ENCODE measurements at places on chromosomes 6 and 20.

GRCh38 chr6:159959165-159959975 is 9.5 kb upstream of the IGF2R start:
- DNase-seq, result peak; percentile 61

GRCh38 chr6:34671801-34672656 is 24.5 kb downstream of the ILRUN start:
- no peak for DNase-seq

DNA sequence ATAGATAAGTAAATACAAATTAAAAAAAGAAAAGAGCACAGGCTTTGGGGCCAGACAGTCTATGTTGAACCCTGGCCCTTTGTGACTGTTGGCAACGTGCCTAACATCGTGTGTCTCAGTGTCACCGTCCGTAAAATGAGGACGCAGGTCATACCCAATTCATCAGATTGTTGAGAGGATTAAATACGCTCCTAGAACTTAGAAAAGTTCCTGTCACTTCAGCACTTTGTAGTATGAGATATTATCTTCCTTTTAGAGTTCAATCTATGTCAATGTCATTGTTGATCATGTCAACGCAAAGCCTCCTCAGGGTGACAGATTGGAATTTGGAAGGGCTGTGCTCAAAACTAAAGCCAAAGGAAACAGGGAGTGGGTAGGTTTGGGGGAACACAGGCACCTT is 21.7 kb downstream of the SERPINB1 start:
- no peak for DNase-seq

DNA sequence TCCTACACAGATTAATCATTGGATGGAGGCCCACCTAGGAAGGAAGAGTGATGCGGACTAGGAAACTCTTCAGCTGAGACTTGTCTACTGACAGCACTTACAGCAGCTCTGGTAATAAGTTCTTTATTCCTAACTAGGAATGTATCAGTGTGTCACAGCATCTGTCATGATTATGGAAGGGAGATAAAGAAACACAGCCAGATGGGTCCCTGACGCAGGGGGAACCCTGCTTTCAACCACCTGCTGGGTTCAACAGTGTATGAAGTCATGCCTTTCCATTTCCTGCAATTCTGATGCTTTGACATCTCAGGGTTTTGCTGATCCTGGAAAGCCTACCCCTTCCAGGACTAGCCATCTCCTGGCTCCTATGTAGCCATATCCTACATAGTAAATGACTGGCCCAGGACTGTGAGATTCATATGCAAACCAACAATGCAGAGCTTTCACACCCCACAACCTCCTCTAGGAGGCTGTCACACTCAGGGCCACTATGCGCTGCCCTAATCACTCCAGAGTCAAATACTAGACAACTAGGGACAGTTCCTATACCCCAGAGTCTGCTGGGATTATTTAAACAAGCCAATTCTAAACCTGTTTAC is 29.0 kb upstream of the MANEA start:
- no peak for DNase-seq

DNA sequence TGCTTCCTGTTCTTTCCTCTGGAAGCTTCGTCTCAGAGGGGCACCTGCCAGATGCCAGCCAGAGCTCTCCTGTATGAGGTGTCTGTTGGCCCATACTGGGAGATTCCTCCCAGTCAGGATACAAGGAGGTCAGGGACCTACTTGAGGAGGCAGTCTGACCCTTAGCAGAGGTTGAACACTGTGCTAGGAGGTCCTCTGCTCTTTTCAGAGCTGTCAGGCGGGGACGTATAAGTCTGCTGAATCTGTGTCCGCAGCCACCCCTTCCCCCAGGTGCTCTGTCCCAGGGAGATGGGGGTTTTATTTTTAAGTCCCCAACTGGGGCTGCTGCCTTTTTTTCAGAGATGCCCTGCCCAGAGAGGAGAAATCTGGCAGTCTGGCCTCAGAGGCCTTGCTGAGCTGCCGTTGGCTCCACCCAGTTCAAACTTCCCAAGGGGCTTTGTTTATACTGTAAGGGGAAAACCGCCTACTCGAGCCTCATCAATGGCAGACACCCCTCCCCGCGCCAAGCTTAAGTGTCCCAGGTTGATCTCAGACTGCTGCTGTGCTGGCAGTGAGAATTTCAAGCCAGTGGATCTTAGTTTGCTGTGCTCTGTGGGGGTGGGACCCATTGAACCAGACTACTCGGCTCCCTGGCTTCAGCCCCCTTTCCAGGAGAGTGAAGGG is 326.7 kb downstream of the BCKDHB start:
- DNase-seq, result no peak

DNA sequence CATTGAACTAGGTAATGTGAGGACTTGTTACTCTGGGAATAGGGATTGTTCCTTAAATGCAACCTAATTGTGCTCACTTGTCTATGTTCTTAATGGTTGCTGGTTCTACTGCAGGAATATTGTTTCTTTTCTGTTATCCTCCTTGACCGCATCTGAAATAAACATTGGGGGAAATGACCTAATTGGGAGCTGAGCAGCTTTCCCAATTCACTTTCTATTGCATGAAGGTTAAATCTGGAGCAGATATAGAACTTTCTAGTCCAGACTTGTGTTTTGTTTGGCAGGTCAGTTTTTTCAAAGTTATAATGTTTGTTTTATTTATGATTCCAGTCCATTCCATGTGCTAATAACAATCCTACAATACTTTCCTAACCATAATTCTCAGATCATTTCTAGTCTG is 981.0 kb upstream of the CITED2 start:
- no peak for DNase-seq

- no peak for DNase-seq
Measured at GRCh38 chr6:166433096-166433495, 50.4 kb upstream of the MPC1 start.

DNA sequence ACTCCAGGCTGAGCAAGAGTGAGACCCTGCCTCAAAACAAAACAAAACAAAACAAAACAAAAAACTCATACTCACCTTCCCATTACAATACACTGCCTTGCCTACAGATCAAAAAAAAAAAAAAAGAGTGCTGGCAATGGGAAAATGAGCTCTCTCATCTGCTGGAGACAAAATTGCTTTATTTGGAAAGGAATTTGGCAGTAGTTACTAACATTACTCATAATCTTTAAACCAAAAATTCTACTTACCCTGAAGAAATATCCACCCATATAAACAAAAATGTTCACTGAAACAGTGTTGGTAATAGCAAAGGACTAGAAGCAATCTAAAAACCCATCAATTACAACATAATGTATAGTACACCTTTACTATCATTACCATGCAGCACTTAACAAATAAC is 120.4 kb downstream of the RNGTT start:
- no peak for DNase-seq

GRCh38 chr20:33124261-33124660 is 43.7 kb upstream of the BPIFA2 start:
- DNase-seq, result no peak

DNA sequence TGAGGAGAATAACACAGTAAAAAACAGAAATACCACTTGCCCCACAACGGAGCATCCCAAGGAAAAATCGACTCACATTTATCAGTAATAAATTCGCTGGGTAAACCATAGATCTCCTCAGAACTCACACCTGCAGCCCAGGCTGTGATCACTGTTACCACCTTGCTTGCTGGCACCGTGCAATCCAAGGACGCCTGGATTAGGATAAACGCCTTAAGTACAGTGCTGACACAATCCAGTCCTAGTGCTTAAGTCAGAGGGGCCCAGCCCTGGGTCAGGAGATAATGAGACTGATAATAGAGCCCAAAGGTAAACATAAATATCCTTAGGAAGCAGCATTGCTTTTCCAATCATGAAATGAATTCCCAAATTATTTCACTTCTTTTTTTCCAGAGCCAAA is 62.5 kb downstream of the EPB41L2 start:
- no peak for DNase-seq

DNA sequence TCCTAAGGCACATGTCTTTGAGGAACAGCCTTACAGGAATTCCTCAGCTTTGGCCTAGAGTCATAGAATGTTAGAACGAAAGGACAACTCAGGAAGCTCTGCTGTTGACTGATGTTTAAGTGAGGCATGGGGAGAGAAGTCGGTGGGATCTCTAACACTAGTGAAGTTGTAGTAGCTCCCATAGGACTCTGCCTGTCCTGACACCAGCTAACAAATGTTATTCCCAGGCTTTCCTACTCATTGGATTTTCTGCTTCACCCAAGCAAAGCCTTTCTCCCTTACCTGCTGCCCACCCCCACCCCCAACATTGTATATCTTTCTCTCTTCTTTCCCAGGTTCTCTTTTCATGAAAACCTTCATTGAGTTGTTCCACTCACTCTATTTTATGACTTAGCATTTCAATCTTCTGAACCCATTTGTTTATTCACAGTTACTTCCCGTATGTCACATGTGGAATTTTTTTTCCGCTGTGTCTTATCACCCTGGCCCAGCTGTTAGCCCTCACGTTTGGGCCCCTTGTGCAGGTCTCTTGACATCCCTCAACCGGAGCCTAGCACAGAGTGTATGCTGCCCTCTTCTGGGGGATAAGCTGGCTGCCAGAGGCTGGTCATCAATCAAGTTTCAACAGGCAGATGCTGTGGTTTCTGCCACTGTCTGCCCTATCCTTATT is 39.2 kb upstream of the RNF8 start:
- peak; percentile 57 for DNase-seq

GRCh38 chr6:112437058-112437457 is 89.9 kb downstream of the RFPL4B start:
- no peak for DNase-seq

DNA sequence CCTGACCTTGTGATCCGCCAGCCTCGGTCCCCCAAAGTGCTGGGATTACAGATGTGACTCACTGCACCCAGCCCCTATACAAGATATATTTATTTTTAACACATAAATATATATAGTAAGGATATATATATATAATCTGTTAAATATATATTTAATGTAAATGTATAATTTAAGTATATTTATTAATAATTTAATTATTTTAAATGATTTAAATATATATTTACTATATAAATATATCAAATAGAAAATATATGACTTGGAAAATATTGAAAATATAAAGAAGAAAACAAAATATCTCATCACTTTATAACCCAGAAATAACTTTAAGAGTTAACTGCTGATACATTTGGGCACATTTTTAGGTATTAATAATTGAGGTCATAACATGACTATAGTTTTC is 324.7 kb downstream of the SYNE1 start:
- no peak for DNase-seq

GRCh38 chr6:170489836-170490235 is 63.3 kb downstream of the PSMB1 start:
- no peak for DNase-seq

GRCh38 chr20:63405102-63405730 is 44.1 kb upstream of the CHRNA4 start:
- no peak for DNase-seq

DNA sequence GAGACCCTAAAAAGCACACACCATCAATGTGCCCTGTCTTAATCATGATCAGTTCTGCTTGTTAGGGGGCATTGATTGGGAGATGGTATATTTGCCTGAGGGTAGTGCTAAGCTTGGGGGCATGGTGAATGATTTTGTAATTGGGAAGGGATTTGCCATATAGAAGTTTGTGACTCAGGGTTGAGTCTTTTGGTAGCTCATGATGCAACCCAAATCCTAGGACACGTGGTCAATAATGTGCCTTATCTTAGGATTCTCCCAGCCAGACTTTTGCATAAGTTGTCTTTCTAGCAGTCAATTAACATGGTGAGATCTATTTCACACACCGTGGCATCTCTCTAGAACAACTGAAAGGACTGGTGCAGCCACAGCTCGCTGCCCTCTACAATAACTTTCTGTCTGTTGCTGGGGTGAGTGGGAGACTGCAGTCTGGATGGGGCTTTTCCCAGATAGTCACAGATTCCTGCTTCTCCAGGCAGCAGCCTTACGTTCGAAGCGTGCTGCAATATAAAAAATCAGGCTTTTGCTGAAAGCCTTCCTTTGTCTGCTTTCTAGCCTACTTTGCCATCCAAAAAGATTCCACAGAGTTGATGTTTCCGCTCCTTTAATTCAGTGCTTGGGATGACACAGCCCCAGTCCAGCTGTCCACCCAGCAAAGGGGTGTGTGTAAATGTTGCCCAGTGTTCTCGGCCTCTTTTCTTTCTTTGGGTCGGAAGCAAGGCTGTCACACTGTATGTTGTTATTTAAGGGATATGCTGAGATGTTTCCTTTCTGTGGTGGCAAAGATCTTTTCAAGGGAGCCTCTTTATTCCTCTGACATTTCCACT is 58.9 kb downstream of the ID4 start:
- DNase-seq, result peak; percentile 18

DNA sequence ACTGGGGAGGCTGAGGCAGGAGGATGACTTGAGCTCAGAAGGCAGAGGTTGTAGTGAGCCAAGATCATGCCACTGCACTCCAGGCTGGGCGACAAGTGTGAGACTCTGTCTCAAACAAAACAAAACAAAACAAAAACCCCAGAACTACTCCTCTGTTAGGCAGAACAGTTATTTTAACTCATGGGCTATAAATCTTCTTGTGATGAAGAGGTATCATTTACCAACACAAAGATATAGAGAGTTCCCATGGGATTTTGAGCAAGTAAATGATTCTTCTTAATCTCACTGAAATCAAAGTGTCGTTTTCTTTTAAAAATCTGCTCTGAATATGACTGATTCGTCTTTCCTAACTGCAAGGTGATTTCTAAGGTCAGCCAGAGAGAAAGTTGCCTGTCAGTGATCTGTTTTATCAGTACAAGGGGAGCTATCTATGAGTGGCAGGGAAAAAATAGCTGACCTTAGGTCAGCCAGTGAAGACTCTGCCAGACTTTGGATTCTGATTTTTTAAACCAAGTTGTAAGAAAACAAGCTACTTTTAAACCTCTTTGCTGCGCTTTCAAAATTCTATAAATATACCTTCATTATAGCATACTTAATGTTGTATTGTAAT is 3.8 kb upstream of the DSP start:
- no peak for DNase-seq

- no peak for DNase-seq
Measured at GRCh38 chr20:48069596-48069995, 284.3 kb upstream of the SULF2 start.

DNA sequence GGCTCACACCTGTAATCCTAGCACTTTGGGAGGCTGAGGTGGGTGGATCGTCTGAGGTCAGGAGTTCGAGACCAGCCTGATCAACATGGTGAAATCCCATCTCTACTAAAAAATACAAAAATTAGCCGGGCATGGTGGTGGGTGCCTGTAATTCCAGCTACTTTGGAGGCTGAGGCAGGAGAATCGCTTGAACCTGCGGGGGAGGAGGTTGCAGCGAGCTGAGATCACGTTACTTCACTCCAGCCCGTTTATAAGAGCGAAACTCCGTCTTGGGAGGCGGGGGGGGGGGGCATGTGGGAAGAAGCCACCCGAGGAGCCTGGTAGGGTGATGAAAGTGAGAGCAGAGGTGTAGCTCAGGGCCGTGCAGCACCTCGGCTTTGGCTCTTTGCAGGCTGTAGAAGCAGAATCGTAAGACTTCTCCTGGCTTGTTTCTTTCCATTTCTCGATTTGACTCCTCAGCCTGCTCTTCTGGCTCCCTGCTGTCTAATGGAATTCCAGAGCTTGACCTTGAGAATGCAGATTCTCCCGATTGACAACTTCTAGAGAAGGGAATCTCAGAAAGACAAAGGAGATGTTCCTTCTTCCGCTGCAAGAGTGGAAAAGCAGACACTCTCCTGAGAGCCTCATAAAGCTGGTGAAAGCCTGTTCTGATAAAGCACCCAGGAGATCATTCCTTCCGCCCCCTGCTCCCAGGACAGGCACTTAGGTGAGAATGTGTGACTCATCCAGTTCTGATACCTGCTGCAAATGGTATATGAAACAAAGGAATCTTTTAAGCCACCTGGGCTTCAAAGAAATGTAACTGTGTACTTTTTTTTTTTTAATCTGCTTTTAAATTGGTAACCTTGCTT is 26.0 kb upstream of the PPP1R16B start:
- DNase-seq, result no peak
